ENCODE measurements at places on chromosomes 3 and 15. TPM values are rescaled to one million over a fixed set of nuclear protein-coding genes. Genes with fewer than 3 reads are reported as not detected.

DNA sequence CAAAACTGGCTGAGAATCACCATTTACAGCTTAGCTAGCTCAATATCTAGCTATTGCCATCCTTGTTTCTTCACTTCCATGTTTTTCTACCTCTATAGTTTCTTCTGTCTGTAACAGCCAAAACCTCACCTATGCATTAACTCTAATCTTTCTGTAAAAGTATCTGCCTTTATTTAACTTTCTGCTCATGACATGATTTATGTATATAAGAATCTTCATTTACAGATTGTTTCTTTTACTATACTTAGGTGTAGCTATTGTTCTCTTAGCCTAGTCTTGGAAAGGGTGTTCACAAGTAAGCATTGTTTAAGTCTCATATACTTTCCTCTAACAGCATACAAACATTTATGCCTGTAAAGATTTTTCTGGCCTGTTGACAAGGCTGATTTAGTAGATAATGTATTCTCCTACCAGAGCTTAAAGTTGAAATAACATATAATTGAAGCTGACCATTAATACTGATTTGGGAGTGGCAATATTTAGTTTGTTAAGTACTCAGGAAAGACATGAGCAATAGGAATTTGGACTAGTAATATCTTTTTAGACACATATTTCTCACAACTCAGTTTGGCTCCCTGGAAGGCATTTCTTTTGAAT is 9.4 kb downstream of the FILIP1L start:
- no peak for DNase-seq

GRCh38 chr3:23036728-23037127 is 166.4 kb upstream of the UBE2E2 start:
- DNase-seq: no peak

- no peak for DNase-seq
Measured at GRCh38 chr3:119924111-119925094, 142.5 kb downstream of the NR1I2 start.

- peak; percentile 68 for DNase-seq
Measured at GRCh38 chr3:141303481-141304223, 64.7 kb upstream of the ZBTB38 start.

DNA sequence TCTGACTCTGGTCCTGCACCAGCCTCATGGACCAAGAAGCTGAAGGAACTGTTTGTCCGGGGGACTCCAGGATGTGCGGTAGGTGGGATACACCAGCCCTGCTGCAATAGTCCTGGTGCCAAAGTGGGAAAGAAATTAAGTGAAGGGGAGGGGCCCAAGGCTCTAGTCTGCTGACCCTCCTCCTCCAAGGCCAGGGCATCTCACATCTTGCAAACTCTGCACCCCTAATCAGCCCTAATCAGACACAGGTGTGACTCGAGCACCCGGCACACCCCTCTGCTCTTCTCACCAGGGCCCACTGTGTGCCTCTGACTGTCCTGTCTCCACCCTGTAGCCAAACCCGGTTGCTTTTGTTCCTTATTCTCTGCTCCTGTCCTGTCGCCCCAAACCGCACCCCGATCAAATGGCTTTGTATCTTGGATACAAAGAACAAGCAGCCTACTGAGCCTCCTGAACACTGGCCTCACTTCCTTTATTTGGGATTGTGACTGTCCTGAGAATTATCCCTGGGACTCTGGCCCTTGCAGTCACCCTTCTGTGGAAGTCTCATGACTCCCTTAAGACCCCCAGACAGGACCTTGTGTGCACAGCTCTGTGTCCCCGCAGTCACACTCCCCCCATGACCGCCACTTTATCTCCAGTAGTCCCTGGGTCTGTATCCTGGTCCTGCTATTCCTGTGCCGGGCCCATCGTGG is 26.7 kb upstream of the SLC41A3 start:
- peak; percentile 30 for DNase-seq

DNA sequence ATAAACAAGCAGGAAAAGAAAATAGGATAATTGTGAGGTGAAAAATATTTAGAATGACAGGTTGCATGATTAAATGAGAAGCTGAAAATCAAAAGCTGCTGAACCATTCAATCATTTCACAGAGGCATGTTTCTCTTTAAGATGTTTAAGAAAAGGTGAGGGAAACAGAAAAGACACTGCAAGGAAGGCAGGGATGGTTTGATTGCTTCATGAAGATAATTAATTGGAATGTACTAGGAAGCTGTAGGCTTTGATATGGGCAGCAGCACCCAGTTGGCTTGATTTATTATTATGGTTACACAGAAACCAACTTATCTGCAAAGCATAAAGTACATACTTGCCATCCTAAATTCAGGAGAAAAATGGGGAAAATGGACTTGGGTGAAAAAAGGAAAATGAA is 234.6 kb downstream of the SUCLG2 start:
- DNase-seq: no peak

DNA sequence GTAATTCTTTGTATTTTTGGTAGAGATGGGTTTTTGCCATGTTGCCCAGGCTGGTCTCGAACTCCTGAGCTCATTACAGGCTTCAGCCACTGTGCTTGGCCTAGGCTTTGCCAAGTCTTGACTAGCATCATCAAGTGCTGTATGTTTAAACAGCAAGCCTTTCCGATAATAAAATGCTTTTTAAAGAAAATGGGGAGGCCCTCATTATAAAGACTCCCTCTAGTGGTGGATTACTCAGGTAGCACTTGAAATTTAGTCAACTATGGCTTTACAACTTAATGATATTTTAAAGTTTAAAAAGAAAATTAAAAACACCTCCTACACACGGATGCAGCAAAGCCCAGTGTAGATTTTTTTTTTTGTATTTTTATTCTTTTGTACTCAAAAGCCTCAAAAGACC is 213.6 kb downstream of the GAP43 start:
- peak; percentile 25 for DNase-seq

DNA sequence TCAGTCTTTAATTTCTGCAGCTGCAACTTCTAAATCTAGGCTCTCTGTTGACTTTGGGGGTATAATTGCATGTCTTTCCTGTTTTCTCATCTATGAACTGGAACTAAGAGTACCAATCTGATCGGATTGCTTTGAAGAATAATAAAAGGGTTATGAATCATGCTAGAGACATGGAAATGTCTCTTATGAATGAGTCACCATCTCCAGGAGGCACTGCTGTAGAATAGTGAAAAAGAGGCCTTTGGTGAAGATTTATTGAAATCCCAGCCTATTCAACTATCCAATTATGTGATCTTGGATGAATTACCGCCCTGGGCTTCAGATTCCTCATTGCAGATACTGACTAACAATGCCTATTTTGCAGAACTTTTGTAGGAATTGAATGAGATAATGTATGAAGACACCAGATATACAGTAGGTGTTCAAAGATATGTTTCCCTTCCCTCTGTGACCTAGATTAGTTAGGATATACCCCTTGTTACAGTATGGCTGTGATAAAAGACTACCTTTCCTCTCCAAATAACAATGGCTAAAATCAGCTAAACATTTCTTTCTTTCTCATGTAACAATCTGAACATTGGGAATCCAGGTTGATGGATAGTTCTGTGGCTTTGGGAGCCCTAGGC is 11.5 kb upstream of the CMTM8 start:
- no peak for DNase-seq

DNA sequence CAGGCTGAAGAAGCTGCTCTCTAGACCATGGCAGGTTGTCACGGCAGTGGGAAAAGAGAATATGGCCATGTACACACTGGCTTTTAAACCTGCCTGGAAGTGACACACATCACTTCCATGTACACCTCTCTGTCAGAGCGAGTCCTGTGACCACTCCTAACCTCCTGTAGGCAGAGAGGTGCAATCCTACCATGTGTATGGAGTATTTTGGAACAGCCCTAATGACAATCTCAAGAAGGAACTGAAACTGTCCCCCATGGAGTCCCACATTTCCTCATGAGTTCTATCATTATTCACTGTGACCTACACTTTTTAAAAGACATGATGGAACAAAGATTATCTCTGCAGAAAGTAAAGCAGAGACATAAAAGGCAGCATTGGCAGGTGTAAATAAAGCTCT is 153.4 kb upstream of the PFN2 start:
- no peak for DNase-seq

DNA sequence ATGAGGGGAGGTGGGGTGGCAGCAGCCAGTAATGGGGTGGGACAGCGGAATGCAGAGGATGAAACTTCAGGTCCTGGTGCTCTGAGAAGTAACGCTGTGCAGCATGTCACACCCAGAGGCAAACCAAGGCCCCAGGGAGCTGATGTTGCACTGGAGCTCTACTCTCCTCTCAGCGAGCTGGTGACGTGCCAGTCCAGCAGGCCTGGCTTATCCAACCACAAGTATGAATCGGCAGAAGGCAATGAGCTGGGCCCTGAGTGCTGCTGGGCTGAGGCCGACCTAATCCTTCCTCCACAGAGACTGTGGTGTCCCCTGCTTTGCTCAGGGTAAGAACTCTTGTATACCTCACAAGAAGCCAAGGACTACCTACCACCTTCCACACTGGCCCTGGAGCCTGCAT is 30.5 kb downstream of the CD86 start:
- no peak for DNase-seq

DNA sequence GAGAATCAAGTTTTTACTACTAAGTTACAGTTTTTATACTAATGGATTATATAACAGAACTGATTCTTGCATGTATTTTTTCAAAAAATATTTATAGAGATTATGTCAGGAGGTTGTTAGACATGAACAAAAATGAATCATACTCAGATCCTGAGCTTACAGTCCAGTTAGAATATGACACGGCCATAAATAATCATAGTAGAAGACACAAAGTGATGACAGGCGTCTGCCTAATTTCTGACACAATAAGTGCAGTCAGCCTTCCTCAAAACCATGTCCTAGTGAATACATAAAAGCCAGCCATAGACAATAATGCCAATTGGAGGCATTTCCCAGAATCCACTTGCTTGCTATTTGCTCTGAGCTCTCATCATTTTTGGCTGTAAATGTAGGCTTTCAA is 81.7 kb upstream of the POU1F1 start:
- no peak for DNase-seq

DNA sequence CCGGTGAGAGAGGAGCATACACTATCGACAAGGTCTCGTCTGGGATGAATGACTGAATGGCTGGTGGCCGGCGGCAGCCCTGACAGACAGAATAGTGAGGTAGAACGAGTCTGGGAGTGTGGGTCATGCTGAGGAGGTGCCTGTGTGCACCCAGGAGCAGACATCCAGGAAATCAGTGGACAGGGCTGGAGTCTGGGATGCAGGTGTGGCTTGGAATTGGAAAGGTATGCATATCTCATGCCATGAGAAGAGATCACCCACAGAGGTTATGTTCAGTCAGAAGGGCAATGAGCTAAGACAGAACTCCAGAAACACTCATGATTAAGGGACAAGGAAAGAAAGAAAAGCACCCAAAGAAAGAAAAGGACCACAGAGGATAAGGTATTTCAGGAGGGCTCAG is 20.8 kb downstream of the HACD2 start:
- no peak for DNase-seq

GRCh38 chr3:183638101-183638852 is 2.9 kb downstream of the KLHL24 start:
- DNase-seq: no peak

GRCh38 chr15:56058986-56059385 is 65.6 kb upstream of the NEDD4 start:
- DNase-seq: no peak

DNA sequence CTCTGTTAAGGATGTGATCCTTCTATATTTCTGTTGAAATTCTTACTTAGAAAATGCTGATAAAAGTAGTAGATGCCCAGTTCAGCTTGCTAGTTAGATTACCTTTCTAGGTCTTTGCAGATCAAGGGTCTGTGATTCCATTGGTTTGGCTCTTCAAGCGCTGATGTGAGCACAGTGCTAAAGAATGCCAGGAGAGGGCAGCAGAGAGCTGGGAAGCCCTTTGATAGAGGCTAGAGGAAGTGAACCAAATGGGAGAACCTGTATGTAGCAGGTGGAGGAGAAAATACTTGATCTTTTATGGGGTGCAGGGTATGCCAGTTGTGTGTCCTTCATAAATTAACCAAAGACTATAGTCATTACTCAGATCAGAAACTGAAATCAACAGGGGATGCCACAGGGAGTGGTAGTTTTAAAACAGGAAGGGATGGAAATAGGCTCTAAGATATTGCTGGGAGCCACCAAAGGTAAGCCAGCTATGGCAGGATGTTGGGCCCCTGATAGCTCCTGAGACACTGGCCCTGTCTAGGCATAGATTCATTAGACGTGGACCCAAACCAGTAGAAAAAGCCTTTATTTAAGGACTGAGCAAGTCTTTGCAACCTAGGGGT is 677.4 kb downstream of the SQOR start:
- peak; percentile 21 for DNase-seq

GRCh38 chr3:46061108-46061720 is 33.9 kb upstream of the XCR1 start:
- DNase-seq: no peak

GRCh38 chr3:189744235-189744634 is 113.0 kb downstream of the TP63 start:
- DNase-seq: no peak

DNA sequence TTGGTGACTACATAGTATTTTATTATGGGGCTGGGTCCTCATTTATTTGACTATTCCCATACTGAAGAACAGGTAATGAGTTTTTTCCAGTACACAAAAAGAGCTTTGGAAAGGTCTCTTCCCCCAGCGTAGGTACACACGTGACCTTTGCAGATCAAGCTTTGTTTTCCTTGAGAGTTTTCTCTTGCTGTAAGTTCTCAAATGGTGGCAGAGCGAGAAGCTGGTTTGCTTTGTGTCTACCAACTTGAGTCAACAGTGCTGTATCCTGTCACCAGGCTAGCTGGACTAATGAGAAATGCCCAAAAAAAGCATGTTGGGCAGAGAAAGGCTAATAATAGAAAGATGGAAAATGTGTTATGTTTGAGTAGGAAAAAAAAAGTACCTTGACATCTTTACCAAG is 21.7 kb downstream of the GXYLT2 start:
- DNase-seq: no peak

- no peak for DNase-seq
Measured at GRCh38 chr3:194312743-194313281, 38.3 kb downstream of the CPN2 start.

GRCh38 chr3:108620250-108620649 is 30.7 kb downstream of the DZIP3 start:
- DNase-seq: no peak

The MESP2 gene
- total RNA-seq: 2.0 TPM

The LIPH gene
- total RNA-seq: 0.21 TPM

The ARHGEF26 gene
- 6.0 TPM for total RNA-seq

The KLHL25 gene
- total RNA-seq: 20.8 TPM

The ANKRD34C gene
- not detected for total RNA-seq

The LRRIQ4 gene
- 0.15 TPM for total RNA-seq

The DUOXA2 gene
- not detected for total RNA-seq

The PLA2G4F gene
- total RNA-seq: not detected

The GALNT15 gene
- total RNA-seq: not detected

The FANCD2OS gene
- total RNA-seq: not detected
